ENCODE measurements at places on chromosomes 3 and 15. TPM values are rescaled to one million over a fixed set of nuclear protein-coding genes. Genes with fewer than 3 reads are reported as not detected.

DNA sequence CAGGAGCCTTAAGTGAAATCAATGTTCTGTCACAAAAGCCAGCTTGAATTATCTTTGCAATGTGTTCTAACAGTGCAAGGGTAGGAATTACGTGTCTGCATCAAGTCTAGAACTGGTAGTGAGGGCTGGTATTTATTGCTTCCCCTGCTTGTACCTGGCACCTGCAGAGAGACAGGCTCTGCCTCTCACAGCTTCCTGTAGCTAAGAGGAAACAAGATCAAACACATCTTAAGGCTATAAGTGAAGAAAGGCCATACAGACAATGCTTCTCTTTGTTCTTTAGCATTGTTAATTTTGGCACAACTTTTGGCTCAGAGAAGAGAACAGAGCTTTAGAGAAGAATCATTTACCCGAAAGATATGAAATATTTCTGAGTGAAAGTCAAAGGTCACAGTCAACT is 479.9 kb downstream of the GRM7 start:
- DNase-seq: no peak

GRCh38 chr3:186115239-186115996 is 6.5 kb upstream of the ETV5 start:
- DNase-seq: no peak

- DNase-seq: no peak
These were observed 517.3 kb downstream of the DIPK2A start for GRCh38 chr3:144488927-144489326.

DNA sequence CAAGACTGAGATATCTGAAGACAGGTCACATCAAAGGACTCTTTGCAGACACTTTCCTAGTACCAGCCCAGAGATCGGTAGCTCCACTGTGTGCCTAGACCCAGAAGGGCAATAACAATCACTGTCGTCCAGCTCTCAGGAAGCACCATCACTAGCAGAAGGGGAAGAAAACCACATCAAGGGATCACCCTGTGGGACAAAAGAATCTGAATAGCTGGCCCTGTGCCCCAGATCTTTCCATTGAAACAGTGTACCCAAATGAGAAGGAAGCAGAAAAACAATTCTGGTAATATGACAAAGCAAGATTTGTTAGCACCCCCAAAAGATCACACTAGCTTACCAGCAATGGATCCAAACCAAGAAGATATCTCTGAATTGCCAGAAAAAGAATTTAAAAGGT is 404.4 kb upstream of the NECTIN3 start:
- no peak for DNase-seq

DNA sequence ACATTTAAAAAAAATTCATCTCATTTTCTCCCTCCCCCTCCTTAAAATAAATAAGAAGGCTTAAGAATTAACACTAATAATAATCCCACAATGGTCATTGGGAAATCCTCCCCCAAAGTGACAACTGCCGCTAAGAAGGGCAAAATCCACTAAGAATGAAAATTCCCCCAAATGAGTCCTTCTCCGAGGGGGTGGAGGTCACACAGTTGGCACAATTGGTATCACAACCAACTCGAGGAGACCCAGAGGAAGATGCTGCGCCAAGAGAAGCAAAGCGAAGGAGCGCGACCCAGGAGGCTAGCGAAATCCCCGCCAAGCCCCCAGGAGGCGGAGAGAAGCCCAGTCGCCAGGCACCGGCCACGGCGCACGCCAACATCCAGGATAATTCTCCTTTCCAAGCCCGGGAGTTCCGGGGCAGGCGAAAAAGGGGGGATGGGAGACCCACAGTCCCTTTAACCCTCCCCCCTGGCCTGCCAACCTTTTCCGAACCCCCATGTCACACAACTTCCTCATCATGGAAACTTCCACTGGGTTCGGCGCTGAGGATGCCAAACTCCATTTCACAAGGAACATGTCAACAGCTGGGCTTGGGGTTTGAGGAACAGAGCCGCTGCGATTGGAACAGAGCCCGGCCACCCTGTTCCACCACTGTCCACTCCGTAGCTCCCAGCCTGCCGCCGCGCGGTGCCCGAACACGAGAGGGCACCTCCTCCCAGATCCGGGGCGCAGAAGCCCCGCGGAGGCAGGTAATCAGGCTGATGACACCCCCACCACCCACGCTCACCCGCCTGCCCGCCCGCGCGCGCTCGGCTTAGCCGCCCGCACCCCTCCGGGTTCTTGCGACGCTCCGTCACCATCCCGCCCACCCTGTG is 668 bp downstream of the THRB start:
- DNase-seq: peak; percentile 73

DNA sequence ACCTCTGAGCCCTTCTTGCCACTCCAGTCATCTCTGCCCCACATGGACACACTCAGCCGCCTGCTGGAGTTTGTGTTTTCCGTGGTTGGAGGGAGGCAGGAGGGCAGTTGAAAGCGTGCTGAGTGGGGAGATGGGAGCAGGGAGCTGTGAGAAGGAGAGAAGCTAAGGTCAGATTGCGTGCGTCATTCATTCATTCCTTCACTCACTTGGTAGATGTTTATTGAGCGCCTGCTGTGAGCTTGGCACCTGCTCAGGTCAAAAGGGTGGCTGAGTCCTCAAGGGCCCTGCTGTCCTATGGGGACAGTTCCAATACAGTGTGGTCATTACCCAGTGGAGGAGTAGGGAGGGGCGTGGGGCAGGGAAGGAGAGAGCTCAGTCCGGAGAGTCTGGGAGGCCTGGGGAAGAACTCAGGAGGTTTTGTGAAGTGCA is 23.5 kb downstream of the LIMD1 start:
- DNase-seq: no peak

DNA sequence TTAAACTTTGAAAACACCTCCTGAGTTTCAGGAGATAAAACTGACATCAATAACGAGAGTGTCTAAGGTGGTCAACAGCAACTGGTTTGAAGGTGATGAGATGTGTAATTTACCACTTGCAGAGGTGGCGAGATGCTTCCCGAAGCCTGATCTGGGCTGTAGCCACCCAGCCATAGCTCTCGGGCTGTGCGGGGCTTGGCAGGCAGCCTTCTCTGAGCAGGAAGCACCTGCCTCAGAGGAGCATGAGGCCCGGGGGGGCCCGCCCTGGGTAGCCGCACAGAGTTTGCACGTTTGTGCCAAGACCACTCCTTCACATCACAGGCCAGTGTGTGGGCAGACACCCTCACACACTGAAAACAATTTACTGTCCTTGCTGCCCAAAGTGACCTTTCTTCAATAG is 220.3 kb downstream of the CACNA2D3 start:
- no peak for DNase-seq

- no peak for DNase-seq
These were observed 214.8 kb downstream of the ZMAT3 start for GRCh38 chr3:178856804-178857203.

GRCh38 chr3:162770551-162770950 is 1273.9 kb downstream of the OTOL1 start:
- no peak for DNase-seq

GRCh38 chr15:42090370-42090769 is 4.0 kb downstream of the PLA2G4D start:
- no peak for DNase-seq

GRCh38 chr3:142148044-142148791 is 1.1 kb downstream of the TFDP2 start:
- no peak for DNase-seq

- no peak for DNase-seq
These were observed 46.1 kb downstream of the RFTN1 start for GRCh38 chr3:16467393-16467792.

Gene MYH15
- total RNA-seq: 0.08 TPM

Gene VIPR1
- total RNA-seq: 2.4 TPM

Gene RHOV
- not detected for total RNA-seq

Gene CAMKV
- not detected for total RNA-seq

Gene SERPINI2
- not detected for total RNA-seq

Measured in heart left ventricle (tissue), 16 donors.